Stimulated activated CD4-positive, alpha-beta T cell treated with anti-CD3 and anti-CD28 coated beads, Interleukin-1b, Interleukin-23, amount 100 ng/mL, for 1 hour (primary cell): ENCODE measurements at places on chromosomes 2 and 18.

GRCh38 chr18:1778496-1779178 is 792.7 kb downstream of the METTL4 start:
- DNase-seq = no peak

GRCh38 chr2:58480141-58480540 is 239.0 kb upstream of the FANCL start:
- no peak for DNase-seq

DNA sequence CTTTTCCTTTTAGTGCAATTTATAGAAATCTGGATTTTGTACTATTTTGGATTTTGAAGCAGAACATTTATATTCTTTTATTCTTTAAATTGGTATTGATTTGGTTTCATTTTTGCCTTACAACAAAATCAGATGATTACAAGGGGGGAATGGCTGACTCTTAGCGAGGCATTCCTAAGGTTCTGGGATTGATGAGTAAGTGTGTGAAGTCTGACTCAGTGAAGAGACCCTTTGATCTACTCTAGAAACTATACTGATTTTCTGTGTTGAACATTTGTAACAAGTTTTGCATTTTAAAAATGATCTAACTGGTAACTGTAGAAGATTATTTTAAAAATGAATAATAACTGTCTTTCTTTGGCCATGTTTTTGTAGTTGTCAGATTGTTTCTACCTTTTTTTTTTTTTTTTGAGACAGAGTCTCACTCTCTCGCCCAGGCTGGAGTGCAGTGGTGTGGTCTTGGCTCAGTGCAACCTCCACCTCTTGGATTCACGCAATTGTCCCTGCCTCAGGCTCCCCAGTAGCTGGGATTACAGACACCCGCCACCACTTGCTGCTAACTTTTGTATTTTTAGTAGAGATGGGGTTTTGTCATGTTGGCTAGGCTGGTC is 48.7 kb downstream of the TTC39C start:
- no peak for DNase-seq

DNA sequence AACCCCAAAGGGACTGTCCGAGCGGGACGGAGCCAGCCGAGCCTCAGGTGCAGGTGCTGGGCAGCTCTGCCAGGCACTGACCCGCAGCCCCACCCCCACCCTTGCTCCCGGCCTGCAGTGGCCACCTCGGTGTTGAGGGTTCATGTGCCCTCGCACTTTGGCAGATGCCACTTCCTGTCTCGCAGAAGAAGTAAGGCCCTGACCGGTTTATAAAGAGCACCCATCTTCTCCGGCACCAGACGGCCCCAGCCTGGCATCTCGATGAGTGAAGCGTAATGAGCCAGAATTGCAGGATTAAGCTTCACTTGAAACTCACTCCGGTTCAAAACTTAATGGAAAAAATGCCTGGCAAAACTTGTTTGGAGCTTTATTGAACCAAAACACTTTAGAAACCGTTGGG is 10.9 kb upstream of the NFATC1 start:
- no peak for DNase-seq

DNA sequence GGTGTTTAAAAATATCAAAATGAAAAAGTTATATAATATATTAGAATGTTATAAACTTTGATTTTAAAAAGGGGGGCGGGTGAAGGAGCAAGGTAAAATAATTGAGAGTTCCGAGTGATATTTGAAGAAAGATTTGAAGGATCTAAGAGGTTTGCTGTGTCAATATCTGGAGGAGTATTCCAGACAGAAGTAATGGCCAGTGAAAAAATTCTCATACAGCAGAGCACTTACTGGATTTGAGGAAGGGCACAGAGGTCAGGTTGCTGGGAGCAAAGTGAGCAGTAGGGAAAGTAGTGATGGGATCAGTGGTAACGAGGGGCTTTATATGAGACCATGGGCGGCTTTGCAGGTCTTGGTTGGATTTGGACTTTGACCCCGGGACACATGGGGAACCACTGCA is 531.5 kb downstream of the ADCYAP1 start:
- no peak for DNase-seq

DNA sequence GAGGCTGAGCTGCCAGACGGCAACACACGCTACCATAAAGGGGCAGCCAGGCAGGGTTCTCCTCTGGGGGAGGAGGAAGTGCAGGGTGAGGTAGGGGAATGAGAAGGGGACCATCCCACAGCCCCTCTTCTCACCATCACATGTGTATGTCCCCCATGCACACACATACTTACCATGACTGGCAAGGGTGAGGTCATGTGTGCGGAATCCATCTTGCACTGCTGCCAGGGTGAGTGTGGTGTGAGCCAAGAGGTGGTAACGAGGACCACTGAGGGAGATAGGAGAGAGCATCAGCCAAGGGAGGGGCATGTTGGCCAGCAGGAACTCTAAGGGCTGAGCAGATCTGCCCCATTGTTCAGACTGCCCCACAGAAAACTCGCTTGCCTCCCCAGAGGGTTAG is 7.1 kb downstream of the WDR54 start:
- no peak for DNase-seq

DNA sequence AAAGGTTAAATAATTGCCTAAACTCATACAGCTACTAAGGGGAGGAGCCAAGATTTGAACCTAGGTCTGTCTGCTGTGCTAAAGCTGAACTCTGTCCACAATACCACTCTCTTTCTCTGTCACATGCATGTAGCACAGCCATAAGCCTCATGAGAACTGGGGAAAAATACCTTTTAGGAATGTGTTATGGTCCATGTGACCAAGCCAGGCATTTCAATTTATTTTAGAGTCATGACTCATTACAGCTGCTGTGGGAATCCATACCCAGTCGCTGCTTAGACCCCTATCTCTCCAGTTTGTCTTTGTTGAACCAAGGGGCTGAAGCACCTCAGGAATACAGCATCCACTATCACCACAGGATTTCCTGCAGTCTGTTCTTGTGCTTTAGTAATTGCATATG is 200.0 kb upstream of the SIX3 start:
- DNase-seq = no peak

- no peak for DNase-seq
These were observed 910 bp downstream of the SRSF7 start for GRCh38 chr2:38750011-38750890.

DNA sequence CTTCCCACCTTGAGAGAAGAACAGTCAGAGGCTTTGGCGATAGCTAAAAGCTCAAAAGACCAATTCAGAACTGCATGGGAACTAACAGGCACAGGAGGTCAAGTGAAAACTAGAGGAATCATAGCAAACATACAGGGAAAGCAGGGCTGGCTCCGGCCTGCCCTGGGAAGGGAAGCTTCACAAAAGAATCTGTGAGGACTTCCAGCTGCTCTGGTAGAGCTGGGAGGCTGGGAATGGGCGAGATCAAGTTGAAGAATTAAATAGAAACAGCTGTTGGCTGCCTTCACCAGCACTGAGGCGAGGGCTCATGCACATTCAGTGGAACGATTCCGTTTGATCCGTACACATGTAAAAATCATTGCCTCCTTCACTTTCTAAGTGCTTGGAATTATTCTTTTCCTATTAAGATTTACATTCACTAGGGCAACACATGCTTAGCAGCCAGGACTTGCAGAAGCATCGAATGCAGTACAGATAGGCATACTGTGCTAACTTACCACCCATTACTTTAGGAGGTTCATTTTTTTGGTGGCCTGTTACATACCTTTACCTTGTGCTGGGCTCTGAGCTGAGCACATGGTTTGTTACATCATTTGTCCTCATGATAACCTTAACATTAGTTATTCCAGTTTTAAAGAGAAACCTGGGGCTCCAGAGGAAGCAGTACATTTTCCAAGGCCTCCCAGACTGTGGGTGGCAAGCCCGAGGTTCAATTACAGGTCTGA is 125.4 kb upstream of the RNF152 start:
- no peak for DNase-seq

GRCh38 chr2:7887441-7887840 is 794.4 kb upstream of the ID2 start:
- DNase-seq = no peak

- DNase-seq = no peak
These were observed 56.1 kb downstream of the SLC35F5 start for GRCh38 chr2:113700186-113700841.

DNA sequence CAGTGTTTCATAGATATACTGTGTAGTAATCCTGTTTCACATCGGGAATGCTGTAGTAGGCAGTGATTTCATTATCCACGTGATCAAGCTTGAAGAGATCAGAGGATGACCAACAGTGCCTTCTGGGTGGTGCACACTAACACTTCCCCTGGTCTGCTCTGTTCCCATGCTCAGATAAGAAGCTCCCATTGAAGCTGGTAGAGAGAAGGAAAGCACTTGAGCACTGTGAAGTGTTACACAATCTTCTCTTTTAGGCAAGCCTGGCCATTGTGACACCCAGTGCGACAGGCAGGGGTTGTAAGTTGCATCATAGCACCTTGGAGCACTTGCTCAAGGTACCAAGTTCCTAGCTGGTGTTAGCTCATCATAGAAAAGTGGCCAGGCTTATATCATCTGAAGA is 30.6 kb upstream of the GPD2 start:
- DNase-seq = no peak

GRCh38 chr18:8783994-8784530 is 78.7 kb downstream of the MTCL1 start:
- no peak for DNase-seq

- DNase-seq = no peak
These were observed 14.4 kb downstream of the ZCCHC2 start for GRCh38 chr18:62537042-62537894.

- no peak for DNase-seq
These were observed 32.8 kb upstream of the DNAH7 start for GRCh38 chr2:196101325-196101991.
